MV-4-11 (cell line): ENCODE measurements at places on chromosomes 3 and 15.

GRCh38 chr3:13767896-13768295 lies 112.0 kb downstream of the WNT7A start:
- DNase-seq: no peak

GRCh38 chr3:194285024-194285849 lies 65.9 kb downstream of the CPN2 start:
- DNase-seq: no peak

DNA sequence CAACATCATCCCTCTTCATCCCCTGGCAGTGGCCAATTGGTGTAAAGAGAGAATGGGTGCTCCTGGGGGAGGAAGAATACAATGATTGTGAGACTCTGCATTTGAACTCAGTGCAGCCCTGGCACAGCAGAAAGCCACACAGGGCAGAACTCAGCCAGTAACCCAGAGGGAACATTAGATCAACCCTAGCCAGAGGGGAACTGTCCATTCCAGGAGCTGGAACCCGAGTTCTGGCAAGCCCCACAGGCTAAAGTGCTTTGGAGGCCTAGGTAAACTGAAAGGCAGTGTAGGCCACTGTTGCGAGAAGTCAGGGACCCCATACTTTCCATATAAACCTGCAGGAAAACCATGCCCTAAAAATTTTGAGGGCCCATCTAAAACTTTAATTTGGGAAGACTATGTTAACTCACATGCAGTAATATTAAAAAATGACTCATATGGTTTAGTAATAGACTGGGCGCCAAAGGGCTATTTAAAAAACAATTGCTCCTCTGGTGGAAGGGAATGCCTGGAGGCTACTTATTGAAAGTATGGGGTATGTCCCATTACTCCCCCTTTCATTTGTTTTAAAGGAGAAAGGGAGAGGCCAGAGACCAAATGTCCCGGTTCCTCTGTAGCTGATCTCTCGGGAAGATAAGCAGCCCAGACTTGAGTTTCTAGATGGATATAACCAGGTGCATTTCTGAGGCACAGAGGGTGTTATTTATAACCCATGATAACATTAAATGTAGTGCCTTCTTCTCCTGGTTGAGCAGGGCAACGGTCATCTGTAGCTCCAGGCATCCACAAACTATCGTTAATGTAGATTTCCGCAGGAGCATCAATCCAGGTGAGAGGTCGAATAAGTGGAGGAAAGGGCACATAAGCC lies 5.8 kb upstream of the RAD51 start:
- DNase-seq: no peak

DNA sequence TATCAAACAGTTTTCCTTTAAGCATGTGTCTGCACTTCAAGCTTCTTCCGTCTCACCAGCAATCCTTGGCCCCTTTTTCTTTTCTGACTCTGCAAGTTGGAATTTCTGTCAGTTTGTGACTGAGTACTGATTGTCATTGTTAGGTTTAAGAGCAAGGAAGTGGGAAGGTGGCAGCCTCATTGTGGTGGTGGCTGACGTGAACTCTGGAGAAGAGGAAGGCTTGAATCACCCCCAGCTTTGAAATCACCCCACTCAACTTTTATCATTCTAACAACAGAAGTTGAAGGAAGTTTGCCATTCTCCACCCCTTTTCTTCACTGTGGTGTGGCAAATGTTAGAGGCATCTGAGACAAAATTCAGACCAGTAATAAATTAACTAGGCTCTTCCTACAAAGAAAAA lies 231.6 kb upstream of the AGTR1 start:
- DNase-seq: no peak
